ENCODE measurements at places on chromosomes 3 and 15.

GRCh38 chr3:31561891-31562290 is 29.2 kb downstream of the STT3B start:
- DNase-seq = no peak

GRCh38 chr3:48285132-48285531 is 44.2 kb downstream of the ZNF589 start:
- no peak for DNase-seq

- no peak for DNase-seq
These were observed 199.9 kb downstream of the VGLL3 start for GRCh38 chr3:86790884-86791549.

DNA sequence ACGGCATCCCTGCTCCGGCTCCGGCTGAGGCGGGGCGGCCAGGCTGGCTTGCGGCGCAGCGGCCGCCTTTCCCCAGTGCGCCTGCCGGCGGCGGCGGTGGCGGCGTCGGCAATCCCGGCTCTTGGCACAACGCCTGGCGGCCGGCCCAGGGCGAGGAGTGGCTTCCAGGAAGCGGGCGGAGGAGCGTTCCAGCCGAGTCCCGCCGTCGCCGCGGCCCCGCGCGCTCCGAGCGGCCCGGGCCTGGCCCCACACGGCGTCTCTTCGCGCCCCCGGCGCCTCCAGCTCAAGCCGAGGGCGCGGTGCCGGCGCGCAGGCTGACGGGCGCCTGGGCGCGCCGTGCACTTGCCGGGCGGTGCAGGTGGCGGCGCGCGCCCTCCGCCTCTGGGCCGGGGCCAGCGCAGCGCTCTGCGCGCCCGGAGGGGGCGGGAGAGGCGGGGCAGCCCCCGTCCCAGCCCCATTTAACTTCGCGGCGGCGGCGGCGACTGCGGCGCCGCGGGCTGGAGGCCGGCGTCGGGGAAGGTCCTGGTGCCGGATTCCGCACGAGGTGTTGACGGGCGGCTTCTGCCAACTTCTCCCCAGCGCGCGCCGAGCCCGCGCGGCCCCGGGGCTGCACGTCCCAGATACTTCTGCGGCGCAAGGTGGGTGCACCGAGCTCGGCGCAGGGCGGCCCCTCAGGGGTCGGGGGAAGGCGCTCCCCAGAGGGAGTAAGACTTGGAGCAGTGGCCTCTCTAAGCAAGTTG is at the start of gene ADAMTSL3:
Gene ADAMTSL3, plus strand, starts transcription at position 485 of the 740 bp plus-strand sequence. CDS start 1,639 bp downstream, outside the sequence.
- DNase-seq = no peak

GRCh38 chr3:161630794-161631193 is 134.2 kb downstream of the OTOL1 start:
- DNase-seq = no peak

DNA sequence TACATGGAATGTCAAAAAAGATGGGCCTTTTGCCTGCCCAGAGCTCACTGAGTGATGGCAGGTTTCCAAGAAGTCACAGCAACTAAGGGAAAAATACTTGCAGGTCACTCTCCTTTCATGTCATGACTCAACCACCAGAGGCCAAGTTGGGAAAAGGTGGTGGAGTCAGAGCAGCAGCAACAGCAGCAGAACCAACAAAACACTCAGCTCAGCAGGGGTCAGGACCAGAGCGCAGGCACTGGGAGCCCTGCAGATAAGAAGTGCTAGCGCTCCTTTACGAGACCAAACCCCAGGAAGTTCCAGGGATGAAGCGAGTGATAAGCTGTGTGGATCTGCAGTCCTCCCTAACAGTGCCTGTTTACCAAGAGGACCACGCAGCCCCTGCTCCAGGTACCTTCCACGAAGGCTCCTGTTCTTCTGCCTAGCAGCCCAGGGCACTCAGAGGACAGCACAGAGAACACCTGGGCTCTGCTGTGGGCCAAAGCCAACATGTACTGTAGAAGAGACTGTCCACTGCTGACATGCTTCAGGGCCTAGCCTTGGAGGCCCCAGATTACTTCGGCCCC is 26.0 kb downstream of the POC1A start:
- DNase-seq = no peak

DNA sequence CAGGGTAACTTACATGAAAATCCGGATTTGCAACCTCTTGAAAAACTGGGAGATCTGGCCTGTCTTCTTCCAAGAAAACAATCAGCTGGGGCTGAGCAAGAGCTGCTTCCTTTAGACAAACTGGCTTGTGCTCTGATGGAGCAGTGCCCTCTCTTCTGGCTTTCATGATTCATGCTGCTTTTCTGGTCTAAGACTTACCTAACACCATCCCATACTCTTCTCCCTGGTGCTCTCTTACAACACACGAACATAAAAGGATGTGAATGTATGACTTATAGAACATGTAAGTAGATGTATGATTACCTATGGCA is 9.9 kb downstream of the TJP1 start:
- no peak for DNase-seq

DNA sequence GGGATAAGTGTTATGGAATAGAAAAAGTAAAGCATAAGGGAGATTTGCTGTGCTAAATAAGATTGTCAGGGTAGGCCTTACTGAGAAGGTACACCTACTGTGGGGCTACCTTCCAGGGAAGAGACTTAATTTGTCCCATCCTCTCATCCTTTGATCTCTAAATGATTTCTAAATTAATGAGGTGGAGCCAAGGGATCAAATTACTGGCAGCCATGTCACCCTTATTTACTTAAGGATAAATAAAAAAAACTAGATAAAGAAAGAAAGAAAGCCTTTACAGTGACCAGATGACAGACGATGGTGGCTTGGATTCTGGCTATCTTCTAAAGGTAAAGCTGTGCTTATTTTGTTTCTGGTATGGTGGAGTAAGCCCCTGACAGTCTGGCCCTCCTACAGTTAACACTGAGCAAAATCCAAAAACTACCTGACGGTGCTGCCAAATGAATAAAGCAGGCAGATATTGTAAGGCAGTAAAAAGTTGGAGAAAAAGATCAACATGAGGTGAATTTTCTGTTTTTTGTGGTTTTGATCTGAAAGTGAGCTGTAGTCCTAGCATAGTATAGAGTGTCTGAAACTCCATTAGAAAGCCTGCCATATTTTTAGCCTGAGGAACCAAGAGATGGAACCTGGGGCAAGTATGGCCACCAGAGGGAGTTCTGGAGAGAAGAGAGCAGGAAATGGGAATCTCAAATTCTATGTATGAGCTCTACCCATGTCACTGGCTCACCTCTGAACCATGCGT is 285.1 kb upstream of the MANF start:
- no peak for DNase-seq
